AG04450 (cell line): ENCODE measurements at places on chromosomes 12 and 14.
A peak's percentile ranks its signal among the peaks of the same experiment; 100 is the strongest.

DNA sequence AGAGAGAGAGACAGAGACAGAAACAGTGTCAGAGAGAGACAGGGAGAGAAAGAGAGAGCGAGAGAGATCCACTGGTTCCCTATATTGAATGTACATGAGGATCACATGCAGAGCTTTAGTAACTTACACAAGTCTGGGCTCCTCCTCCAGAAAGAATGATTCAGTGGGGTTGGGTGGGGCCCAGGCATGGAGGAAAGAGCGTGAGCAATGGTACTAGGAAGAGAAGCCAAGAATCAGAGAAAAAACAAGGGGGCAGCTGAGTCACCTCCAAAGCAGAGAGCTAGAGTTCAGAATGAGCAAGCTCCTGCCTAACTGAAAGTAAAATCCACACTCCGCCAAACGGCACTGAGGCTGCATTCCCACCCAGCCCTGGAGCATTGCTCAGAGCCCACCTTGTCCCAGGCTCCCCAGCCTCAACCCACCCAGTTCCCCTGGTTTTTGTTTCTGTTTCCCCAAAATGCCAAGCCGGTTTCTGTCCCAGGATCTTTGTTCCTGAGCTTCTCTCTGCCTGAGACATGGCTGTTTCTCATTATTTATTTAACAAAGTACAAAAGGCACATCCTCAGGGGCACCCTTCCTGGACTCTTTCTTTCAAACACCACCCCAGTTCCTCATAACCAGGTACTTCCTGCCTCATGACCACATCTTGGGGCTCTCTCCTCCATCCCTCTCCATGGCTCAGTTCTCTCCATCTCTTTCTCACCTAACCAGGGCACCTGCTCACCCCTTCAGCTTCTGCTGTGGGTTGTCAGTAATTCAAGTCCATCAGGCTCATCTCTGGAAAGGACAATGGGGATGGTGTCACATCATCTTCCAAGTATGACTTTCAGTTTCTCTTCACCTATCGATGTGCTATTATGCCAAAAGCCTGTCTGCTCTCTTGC is 670.3 kb upstream of the TBX3 start:
- DNase-seq, result peak; percentile 93

DNA sequence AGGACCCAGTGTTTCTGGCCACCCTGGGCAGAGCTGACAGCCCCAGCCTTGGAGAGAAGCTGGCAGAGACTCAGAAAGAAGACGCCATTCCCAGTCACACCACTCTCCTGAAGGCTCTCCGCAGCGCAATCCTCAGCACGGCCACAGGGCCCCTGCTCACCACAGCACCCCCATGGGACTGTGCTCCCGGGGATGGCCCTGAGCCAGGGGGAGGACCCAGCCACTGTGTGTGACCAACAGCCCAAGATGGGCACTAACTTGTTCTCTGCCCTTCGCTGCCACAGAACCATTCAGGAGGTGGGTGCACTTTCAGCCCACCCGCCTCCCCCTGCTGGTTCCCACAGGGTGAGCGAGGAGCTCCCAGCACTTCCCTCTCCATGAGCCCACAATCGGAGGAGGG is 57.1 kb downstream of the CCNK start:
- DNase-seq, result no peak

DNA sequence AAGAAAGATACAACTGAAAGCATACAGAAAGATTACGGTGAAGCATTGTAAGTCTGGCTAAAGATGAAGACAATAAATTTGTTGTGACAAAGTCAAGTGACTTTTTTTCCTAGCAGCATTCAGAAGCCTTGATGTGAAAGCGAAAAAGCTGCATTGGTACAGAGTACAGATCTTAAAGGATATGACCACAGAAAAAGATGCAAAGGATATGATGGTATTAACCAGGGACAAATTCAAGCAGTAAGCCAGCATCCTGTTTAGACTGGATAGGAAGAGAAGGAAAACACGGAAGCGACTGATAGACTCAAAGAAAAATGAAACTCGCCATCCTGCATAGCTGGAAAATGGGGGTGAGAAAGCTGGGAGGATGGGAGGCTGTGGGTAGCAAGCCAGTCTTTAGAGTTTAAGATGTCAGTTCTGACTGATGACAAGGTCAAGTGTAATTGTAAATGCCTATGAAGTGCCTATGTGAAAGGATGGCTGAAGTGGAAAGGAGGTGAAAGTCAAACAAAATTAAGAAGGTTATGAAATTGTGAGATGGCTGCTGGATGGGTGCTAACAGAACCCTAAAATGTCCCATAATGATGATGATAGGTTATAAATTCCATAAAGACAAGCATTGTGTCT is 92.4 kb downstream of the PHLDA1 start:
- DNase-seq, result no peak

DNA sequence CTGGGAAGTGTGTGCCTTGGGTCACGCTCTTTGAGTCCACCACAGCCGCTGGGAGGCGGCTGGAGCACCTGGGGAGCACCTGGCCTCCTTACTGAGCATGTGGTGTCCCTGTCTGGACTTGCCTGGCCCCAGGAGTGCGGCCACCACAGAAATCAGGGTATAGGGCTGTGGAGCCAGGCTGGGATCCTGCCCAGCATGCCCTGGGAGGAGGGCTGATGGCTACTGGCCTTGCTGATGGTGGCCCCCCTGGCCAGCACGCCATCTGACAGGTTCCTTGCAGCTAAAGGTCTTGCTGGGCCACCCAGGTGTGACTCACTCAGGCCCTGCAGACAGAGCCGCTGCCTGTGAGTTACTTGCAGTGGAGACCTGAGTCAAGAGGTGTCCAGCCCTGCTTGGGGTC is 6.0 kb downstream of the ULK1 start:
- DNase-seq, result no peak

DNA sequence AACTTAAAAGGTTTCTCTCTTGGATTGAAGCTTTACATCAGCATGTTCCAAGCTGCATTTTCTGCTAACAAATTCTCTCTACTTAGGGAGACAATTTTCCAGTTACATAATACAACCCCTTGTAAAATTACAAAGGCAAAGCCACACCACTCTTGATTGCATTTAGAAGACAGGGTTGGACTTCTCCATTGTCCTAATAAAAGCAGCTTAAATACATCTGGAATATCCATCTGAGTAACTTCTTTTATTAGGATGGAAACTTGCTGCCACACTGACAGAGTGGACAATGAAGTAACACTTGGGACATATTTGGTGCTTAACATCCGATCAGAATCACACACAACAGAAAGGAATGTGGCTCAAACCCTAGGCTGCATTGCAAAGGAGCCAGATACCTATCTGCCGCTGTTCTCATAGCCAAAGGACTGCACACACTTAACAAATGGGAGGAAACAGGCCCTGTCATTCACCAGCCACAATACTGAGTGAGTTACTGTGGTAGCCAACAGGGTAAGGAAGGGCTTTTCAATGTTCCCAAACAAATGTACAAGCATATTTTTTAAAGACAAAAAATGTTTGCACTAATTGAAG is 157.2 kb downstream of the PAX9 start:
- no peak for DNase-seq
